ENCODE measurements at places on chromosomes 16 and 17. TPM values are rescaled to one million over a fixed set of nuclear protein-coding genes. Genes with fewer than 3 reads are reported as not detected.

TVP23A gene
- polyA plus RNA-seq: 0.15 TPM

METRN gene
- 45.8 TPM for polyA plus RNA-seq

CYTH1 gene
- polyA plus RNA-seq: 51.5 TPM

PIPOX gene
- polyA plus RNA-seq: 0.31 TPM

SBK1 gene
- 0.87 TPM for polyA plus RNA-seq

CCL16 gene
- polyA plus RNA-seq: not detected

CA4 gene
- 4.7 TPM for polyA plus RNA-seq

IGF2BP1 gene
- under 0.01 TPM for polyA plus RNA-seq

CTRB2 gene
- 4.0 TPM for polyA plus RNA-seq

TP53TG3 gene
- polyA plus RNA-seq: not detected

CHD9NB gene
- polyA plus RNA-seq: 1.1 TPM

TMEM204 gene
- 19.9 TPM for polyA plus RNA-seq

Data from stomach (tissue), 19 donors.